ENCODE measurements at places on chromosomes 5 and 9.

GRCh38 chr5:116539222-116539621 lies 35.4 kb downstream of the SEMA6A start:
- DNase-seq, result no peak

GRCh38 chr9:69589156-69589555 lies 83.0 kb downstream of the APBA1 start:
- DNase-seq, result no peak

DNA sequence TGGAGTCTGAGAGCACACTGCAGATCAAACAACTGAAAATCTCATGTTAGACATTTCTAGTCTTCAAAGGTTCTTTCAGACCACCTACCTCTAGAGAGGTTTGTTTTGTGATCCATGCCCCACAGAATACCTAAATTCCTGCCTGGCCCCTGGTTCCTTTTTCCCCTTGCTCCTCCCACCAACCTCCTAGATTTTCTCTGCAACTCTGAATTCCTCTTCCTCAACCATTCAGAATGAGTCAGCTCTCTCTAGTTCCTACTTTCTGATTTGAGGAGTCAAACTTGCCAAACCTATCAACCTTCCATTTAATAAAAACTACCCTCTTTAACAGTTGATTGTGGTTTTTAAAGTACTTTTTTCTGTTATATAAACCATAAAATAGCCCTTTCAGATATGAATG lies 83.2 kb upstream of the ZNF462 start:
- DNase-seq, result no peak

DNA sequence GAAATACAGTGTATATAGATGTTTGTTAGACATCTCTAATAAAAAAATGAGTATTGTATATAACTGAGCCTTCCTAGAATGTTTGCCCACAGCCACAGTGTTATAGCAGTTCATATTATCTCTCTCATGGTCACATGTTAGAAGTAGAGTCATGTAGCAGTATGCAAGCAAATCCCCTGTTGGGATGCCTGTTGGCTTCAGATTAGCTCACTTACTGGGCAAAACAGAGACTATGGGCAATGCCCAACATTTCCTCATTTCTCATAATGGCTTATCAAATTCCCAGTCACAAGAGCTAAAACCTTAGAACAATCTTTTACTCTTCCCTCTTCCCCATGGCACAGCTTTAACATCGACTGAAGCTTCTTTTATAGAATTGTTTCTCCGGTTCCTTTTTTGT lies 27.0 kb upstream of the PDCD1LG2 start:
- DNase-seq, result no peak

GRCh38 chr5:96812851-96813250 lies 5.1 kb upstream of the ERAP1 start:
- DNase-seq, result no peak

DNA sequence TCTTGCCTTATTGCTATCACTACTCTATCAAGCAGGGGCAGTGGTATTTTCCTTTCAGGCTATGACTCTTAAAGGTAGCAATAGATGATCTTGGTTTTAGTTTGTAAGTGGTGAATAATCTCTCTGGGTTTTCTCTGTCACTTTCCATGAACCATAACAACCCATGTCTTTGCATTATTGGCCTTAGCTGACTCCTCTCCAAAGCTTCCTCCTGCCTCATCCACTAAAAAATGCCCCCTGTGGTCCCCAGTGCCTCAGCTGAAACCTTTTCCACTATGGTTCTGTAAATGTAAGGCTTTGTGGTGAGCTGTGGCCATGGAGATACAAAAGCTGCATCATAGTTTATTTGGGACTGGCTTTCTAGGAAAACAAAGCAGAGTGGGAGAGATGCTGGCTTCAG lies 128.8 kb downstream of the GPBP1 start:
- DNase-seq, result no peak

- no peak for DNase-seq
Measured at GRCh38 chr5:178642351-178642909, 15.6 kb upstream of the CLK4 start.

DNA sequence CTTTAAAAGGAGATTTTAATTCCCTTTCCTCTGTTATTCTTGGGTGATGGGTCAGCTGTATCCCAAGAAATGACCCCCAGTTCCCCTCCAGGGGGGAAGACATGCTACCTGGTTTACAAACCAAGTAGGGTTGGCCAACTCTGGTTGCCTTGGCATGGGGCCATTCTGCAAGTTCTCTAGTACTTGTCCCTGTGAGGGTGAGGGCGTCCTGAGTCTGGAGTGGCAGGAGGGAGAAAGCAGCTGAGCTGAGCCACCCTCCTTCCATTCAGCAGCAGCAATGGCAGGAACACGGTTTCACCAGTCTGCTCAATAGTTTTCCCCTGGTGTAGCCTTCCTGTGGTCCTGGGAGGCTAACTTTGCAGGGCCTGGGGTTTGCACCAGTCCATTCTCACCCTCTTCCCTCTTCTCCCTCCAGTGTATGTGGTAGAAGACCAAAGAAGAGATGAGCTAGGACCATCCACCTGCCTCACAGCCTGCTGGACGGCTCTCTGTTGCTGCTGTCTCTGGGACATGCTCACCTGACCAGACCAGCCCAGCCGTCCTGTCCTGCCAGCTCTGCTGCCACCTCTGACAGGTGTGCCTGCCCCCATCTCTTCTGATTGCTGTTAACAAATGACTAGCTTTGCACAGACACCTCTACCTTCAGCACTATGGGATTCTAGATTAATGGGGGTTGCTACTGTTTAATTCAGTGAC lies 59.9 kb downstream of the PFDN1 start:
- no peak for DNase-seq

GRCh38 chr9:136617746-136618579 lies 44.8 kb upstream of the EGFL7 start:
- DNase-seq, result no peak

GRCh38 chr9:113569472-113570060 lies 106.0 kb downstream of the RGS3 start:
- no peak for DNase-seq
